Naive B cell (primary cell): ENCODE measurements at places on chromosomes 11 and 22.

GRCh38 chr11:124577716-124578427 lies 8.1 kb downstream of the OR8A1 start:
- no peak for DNase-seq

DNA sequence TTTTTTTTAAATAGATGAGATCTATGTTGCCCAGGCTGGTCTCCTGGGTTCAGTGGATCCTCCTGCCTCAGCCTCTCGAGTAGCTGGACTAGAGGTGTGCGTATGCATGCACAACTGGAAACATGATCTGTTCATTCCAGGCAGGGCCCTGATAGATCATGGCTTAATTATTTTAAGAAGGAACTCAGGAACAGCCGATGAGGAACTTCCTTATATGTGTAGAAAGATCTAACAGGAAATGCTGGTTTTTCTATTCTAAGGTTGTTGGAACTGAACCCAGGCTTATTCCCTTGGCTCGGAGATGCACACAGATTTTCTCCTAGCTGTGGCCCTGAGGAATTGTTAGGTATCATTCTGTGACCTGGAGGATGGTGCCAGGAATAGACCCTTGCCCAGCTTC lies 32.4 kb downstream of the SPECC1L start:
- no peak for DNase-seq

DNA sequence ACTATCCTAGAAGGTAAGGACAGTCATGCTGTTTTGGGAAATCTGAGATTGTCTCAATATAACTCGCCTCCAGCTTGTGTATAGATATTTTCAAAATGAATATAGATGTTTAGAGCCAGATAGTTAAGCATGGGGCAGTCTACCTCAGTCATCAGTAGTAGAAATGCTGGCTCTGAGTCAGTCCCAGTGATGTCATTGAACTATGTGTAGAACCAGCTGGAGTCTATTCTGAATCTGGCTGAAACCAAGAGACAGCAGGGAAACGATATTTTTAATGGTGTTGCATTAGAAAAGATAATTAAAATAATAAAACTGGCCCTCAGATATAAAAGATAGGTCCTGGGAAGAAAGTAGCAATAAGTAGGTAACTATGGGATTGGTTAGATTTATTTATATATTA lies 25.9 kb downstream of the PIWIL4 start:
- no peak for DNase-seq

GRCh38 chr11:81744336-81745116 lies 989.1 kb downstream of the FAM181B start:
- DNase-seq, result no peak

DNA sequence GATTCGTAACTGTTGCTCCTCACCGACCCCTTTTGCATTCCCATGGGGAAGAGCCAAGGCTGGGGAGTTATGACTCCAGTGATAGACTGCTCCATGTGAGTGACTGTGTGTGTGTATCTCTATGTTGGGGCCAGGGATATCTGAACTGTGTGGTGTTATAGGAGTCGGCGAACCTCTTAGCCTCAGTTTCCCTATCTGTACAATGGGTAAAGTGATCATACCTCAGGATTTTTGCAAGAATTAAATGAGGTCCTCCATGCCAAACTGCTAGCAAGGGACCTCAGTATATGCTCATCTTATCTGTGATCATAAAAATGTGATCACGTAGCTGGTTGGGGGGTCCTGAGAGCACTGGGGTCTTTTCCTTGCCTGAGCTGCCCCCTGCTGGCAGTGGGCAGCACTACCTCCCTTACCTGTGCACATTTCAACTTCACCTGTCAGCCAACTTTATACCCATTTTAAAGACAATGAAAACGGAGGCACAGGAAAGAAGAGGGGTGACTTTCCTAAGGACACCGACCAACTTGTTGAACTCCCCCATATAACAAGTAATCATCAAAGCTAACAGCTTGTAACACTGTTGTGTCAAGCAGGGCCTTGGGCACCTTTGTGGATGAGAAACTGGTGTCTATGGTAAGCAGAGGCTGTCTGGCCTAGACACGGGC lies 1.4 kb upstream of the DPP3 start:
- peak; percentile 53 for DNase-seq

DNA sequence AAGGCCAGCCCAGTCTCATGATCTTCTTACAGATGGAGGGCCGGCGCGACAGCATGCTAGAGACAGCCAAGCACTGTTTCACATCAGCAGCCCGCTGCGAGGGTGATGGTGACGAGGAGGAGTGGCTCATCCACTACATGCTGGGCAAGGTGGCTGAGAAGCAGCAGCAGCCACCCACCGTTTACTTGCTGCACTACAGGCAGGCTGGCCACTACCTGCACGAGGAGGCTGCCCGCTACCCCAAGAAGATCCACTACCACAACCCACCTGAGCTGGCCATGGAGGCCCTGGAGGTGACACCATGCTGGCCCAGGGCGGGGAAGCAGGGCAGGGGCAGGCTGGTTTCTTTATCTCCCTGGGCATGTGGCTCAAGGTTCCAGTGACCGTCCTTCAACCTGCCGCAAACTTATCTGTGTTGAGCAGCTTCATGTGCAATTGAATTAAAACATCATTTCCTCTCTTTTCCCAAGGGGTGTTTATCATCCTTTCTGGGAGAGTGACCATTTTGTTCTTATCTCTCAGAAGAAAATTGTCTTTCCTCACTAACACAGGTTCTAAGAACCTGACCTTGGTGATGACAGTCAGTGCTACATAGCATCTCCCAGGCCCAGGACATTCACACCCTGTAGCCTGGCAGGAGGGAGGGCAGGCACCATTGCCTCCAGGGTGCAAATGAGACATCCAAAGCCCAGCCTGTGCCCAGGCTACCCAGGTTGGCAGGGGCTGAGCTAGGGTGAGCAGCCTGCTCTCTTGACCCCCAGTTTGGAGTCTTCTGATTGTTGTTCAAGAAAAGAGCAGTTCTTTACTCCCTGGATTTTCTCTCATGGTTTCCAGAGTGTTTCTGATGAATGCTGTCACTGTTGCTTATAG lies 80.7 kb downstream of the CABIN1 start:
- DNase-seq, result no peak

DNA sequence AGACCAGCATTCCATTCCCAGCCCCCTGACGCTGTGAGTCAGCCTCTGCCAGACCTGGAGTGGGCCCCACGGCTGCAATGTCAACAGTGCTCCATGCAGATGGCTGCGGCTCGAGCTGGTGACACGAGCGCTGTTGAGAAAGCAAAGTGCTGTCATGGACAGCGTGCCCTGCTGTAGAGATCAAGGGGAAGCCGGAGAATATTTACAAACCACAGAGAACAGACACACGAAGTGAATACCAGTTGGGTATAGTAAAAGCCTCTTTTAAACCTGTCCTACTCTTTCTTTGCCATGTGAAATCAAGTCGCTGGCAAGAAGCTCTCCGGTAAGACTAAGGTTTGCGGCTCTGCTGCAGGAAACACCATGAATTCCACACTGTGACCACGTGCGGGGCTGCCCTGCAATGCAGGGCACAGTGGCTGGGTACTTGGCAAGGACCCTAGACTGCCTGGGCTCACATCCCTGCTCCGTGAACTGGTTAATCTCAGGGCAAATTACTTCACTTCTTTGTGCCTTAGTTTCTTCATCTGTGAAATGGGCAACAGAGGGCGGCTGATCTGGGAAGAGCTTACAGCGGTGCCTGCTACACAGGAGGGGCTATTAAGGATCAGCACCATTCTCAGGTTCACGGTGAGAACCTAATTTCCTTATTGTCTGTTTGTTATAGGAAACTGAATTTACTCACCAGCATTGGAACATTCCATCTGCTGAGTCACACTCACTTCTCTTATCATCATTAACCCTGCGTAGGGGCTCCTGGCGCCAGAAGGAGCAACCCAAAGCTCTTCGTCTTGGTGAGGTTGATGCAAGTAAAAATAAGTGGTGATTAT lies 27.8 kb upstream of the ELFN2 start:
- no peak for DNase-seq

GRCh38 chr22:41324821-41325528 lies 23.6 kb downstream of the ZC3H7B start:
- no peak for DNase-seq

- no peak for DNase-seq
Measured at GRCh38 chr11:30579415-30580175, 6.6 kb downstream of the MPPED2 start.

DNA sequence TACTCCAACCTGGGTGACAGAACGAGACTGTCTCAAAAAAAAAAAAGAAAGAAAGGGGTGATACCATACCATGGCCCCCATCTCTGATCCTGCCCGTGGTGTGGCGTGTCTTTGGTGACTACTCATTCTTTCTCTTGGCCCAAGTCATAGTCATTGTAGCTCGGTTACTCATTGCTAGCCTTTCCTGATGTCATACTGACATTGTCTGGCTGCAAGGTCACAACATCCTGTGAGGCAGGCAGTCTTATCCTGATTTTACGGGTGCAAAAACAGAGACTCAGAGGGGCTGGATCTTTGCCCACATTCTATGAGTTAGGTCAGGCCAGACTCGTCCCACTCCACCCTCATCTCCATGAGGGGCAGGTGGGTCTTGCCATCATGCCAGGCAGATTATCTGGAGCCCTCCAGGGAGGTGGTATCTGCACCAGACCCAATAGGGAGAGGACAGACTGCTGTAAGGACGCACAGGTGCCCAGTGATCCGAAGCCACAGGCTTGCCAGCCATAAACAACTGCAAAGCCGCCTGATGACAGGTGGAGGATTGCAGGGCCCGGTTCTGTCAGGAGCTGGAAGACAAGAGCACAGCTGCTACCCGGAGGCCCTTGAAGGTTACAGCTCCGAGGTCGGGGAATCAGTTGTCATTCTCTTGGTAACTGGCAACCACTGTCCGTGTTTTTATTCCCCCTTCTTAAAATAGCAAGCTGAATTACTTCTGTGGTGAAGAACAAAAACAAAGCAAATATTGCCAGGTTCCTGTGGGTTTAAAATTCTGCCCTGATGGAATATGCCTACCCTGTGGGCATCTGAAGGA lies 13.8 kb downstream of the TOM1 start:
- DNase-seq, result no peak

GRCh38 chr22:40705918-40706682 lies 26.8 kb downstream of the MCHR1 start:
- DNase-seq, result no peak

GRCh38 chr11:94376841-94377240 lies 24.4 kb downstream of the GPR83 start:
- no peak for DNase-seq

DNA sequence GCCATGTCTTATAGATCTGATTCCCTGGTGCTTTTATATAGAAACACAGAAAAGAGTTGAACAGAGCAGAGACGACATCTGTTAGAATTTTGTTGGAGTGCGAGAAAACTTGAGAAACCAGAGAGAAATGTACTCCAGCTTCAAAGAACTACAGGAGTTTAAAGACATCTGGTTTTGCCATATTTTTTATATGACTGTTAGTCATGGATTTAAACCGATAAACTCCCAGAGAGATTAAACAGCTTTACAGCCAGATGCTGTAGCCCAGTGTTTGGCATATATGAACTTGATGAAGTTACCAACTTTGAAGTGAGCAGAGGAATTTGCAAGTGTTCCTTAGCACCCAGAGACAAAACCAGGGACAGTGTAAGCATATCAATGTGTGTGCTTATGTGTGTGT lies 1083.1 kb downstream of the LRRC4C start:
- no peak for DNase-seq

GRCh38 chr22:40178417-40179409 lies 988 bp downstream of the TNRC6B start:
- peak; percentile 37 for DNase-seq

DNA sequence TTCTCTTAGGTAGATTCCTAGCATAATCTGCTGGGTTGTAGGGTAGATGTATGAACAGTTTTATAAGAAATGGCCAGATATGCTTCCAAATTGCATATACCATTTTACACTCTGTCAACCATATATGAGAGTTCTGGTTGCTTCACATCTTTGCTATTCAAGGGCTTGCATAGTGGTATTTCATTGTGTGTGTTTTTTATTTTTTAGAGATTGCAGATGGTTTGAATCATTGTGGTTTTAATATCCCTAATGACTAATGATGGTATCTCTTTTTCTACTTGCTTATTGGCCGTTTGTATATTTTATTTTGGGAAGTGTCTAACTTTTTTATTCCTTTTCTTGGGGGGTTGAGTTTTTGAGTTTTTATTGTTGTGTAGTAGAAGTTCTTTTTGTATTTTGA lies 26.9 kb downstream of the RNF214 start:
- DNase-seq, result no peak

DNA sequence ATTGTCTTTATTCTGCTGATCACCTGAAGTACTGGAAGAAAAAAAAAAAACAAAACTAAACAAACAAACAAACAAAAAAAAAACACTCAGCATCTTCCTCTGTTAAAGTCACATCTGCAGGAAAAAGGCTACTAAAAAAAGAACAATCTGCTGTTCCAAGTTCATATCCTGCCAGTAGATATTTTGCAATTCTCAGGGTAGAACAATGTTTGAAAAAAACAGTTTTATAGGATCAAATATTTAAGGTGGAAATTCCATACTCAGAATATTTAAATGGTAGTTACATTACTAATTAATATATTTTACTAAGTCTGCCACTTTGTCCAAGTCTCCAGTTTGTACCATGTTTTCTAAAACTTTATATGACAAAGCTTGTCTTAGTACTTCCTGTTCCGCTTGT lies 175.2 kb downstream of the SBF2 start:
- DNase-seq, result no peak

- DNase-seq, result no peak
Measured at GRCh38 chr22:49973018-49973961, 12.7 kb downstream of the PIM3 start.

GRCh38 chr11:113385749-113386148 lies 1.8 kb upstream of the ANKK1 start:
- no peak for DNase-seq

DNA sequence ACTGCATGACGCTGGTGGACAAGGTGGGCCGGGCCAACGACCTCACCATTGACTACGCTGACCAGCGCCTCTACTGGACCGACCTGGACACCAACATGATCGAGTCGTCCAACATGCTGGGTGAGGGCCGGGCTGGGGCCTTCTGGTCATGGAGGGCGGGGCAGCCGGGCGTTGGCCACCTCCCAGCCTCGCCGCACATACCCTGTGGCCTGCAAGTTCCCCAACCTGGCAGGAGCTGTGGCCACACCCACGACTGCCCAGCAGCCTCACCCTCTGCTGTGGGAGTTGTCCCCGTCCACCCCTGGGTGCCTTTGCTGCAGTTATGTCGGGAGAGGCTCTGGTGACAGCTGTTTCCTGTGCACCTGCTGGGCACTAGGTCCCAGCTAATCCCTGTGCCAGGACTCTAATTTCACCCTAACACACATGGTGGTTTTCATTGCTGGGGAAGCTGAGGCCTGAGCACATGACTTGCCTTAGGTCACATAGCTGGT lies 49.0 kb upstream of the PPP6R3 start:
- no peak for DNase-seq

DNA sequence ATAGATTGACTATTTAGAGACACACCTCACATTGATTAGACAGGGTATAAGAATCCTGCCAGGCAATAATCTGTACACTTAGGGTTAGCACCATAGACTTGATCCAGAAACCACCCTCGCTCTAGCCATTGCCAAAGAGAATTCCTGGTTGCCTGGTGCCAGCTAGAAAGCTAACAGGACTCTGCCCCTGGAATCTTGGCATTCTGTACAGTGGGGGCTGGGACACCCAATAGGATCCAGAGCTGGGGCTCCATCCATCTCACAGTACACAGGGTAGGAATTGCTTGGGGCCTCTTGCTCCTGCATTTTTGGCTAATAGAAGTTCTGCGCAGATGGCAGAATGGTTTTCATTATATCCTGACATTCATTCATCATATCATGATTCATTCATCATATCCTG lies 3.0 kb upstream of the APLNR start:
- no peak for DNase-seq

GRCh38 chr11:79108851-79109250 lies 332.0 kb downstream of the TENM4 start:
- DNase-seq, result no peak

- DNase-seq, result no peak
Measured at GRCh38 chr22:50268655-50269113, 1.5 kb downstream of the MAPK11 start.
